ENCODE measurements at places on chromosomes 13 and 19.
A peak's percentile ranks its signal among the peaks of the same experiment; 100 is the strongest.

DNA sequence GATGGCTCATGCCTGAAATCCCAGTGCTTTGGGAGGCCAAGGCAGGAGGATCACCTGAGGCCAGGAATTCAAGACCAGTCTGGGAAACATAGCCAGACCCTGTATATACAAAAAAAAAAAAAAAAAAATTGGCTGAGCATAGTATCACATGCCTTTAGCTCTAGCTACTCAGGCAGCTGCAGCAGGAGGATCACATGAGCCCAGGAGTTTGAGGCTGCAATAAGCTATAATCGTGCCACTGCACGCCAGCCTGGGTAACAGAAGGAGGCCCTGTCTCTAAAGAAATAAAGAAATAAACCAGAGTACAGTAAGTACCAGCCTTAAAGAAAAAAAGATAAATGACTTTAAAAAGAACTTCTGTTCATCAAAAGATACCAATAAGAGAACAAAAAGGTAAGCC lies 52.9 kb downstream of the FAM124A start:
- DNase-seq: no peak

GRCh38 chr13:41006978-41007743 lies 12.0 kb downstream of the ELF1 start:
- DNase-seq: no peak

DNA sequence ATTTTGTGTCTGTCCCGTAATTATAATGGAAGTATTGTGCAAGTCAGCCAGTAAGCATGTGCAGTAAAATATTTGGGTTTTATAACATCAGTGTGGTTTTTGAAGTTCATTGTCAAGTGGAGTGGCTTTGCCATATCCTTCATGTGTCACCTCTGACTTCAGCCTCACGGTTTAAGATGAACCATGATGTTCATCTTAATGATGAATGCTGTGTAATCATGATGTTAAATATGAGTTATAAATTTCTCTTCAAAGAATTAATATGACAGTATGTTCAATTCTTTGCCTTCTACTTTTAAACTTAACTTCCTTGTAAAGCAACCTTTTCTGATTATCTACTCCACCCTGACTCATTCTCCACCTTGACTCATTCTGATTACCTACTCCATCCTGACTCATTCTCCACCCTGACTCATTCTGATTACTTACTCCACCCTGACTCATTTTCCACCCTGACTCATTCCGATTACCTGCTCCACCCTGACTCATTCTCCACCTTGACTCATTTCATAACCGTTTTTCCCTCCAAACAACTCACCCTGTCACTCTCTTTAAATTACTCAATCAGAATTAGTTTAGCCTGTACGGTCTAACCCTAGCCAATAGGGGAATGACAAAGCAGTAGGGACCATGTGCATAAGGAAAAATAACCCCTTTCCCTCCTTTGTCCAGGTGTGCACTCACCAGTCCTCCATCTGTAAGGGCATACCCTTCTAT lies 50.3 kb upstream of the ANKRD10 start:
- DNase-seq: peak; percentile 37

DNA sequence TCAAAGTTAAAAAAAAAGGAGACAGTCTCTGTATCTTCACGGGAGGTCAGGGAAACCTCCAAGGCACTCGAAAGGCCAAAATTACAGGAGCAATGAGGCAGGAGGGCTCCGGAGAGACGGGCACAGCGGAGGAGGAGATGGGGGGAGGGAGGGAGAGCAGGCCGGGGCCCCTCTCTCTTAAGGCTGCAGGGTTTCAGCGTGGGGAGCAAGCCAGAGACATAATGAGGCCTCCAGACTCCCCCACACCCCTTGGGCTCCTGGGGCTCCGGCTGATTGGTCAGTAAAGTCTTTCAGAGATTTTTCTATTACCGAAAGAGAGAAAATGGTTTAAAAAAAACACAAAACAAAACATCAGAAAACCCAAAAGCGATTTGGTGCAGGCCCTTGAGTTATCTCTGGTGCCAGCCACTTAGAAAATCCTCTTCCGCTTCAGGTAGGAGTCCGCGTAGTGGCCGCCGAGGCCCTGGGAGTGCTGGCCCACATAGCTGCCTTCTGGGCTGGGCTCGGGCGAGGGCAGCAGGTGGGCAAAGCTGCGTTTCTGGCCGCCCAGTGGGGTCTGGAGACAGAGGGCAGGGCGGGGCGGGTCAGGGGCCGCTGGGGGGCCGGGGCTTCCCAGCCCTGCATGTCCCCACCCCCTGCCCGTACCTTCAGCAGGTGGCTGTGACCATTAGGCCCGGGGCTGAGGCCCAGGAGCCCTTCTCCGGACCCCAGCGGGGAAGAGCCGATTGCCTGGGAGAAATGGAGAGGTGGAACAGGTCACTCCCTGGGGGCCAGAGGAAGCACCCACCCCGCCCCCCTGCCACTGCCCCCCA lies 1.4 kb upstream of the FDX2 start:
- no peak for DNase-seq

DNA sequence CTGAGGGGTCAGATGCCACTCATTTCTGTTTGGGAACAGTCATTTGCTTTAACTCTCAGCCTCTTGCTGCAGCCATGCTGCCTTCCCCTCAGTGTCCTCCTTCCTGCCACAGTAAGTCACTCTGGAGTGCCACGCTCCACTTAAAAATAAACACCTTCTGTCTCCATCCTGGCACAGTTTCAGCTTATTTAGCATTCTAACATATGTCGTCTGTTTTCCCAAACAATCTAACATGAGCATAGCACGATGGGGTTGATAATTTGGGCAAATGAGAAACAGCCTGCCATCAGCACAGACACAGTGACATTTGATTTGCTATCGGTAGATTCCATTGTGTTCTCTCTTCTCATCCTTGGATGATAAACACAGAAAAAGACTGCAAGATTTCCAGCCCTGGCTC lies 768.6 kb downstream of the UQCRFS1 start:
- DNase-seq: no peak
